MM.1S (cell line): ENCODE measurements at places on chromosomes 12 and 14.
A peak's percentile ranks its signal among the peaks of the same experiment; 100 is the strongest.

DNA sequence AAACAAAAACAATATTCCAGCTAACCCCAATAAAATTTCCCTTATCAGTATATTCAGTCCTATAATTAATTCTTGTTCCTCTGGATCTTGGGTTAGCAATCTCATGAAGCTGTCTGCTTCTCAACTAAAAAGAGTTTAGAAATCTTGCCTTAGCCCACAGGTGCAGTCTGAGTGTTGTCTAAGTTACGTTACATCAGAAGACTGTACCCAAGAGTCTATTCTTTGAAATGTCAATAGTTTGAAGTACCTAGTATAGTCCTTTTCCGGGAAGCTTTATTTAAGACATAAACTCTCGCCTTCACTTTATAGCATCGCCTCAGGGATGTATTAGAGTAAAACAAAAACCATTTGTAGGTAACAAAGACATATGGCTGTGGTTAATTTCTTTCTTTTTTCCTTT lies 465.1 kb downstream of the FUT8 start:
- H3K27me3 ChIP-seq = no peaks in the 10 kb centered on the region
- no peaks in the 10 kb centered on the region for H3K36me3 ChIP-seq
- H3K4me3 ChIP-seq = no peak overlapping the region
- H3K27ac ChIP-seq = no peak overlapping the region
- H3K4me1 ChIP-seq = no peaks in the 10 kb centered on the region

DNA sequence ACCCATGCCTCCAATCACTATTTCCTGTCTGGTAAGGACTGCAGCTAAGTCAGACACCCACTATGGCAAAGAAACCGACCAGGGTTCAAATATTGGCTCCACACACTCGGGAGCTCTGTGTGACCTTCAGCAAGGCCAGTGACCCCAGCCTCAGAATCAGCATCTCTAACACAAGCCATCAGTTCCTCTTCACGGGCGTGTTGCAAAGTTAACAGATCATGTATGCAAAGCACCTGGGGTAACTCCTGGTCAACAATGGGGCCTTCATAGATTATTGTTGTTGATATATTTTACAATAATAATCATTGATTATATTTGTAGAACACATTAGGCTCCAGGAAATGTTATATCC lies 6.2 kb upstream of the FAM222A start:
- no peak overlapping the region for H3K4me3 ChIP-seq
- H3K27me3 ChIP-seq = no peaks in the 10 kb centered on the region; the same call in 1 of the 2 replicates
- DNase-seq = no peak
- no peak overlapping the region for H3K27ac ChIP-seq

DNA sequence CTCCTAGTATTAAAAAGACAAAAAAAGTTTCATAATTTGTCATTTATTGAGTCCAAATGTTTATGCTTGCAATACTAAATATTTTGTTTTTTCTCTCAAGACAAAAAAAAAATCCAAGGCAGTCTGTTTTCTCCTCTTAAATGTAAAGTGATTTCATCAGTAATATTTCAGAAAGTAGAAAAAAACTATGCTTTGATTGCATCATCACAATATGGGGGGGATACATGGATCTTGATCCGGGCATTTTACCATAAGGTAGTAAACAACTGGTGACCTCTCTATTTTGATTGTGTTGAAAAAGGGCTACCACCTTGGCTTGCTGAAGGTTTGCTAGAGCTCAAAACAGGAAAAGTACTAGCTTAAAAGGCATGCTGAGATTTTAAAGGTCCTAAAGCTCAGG lies 43.6 kb downstream of the ERGIC2 start:
- DNase-seq = no peak
- no peaks in the 10 kb centered on the region for H3K4me1 ChIP-seq
- peaks cover 9% of the 10 kb centered on the region; the same call in 1 of the 2 replicates for H3K36me3 ChIP-seq
- no peaks in the 10 kb centered on the region for H3K27me3 ChIP-seq
- no peak overlapping the region for H3K27ac ChIP-seq

- H3K4me3 ChIP-seq = no peak overlapping the region
- no peaks in the 10 kb centered on the region for H3K27me3 ChIP-seq
- no peaks in the 10 kb centered on the region for H3K4me1 ChIP-seq
- no peak overlapping the region for H3K27ac ChIP-seq
- H3K36me3 ChIP-seq = no peaks in the 10 kb centered on the region
- no peak for DNase-seq
Measured at GRCh38 chr14:32657081-32657480, 281.6 kb upstream of the NPAS3 start.

- DNase-seq = peak; percentile 93
- peak overlapping the region; percentile 100 for H3K27ac ChIP-seq
- peaks cover 13% of the 10 kb centered on the region for H3K36me3 ChIP-seq
- no peaks in the 10 kb centered on the region for H3K27me3 ChIP-seq
- peaks cover 12% of the 10 kb centered on the region for H3K4me1 ChIP-seq
Measured at GRCh38 chr12:49130151-49131050, 794 bp downstream of the TUBA1B start.

DNA sequence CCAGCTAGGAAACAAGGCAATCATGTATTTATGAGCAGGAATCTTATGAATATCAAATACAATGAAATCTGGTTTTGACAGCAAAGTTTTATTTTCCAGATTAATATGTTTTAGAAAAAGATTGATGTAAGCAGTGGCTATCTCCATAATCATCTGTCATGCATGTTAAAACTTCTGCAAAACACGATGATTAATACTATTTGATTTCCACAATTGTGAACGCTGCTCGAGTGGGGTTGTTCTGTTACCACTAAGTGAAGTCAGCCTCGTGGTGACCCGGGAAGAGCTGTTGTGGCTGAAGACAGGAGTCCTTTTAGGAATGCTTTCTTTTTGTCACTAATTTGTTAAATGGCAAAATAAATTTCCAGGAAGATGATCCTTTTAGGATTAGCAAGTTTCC lies 9.4 kb downstream of the CFAP251 start:
- no peaks in the 10 kb centered on the region for H3K27me3 ChIP-seq
- H3K4me3 ChIP-seq = no peak overlapping the region
- no peaks in the 10 kb centered on the region for H3K4me1 ChIP-seq

GRCh38 chr12:1054117-1054870 lies 63.3 kb downstream of the ERC1 start:
- H3K27me3 ChIP-seq = no peaks in the 10 kb centered on the region
- H3K4me3 ChIP-seq = no peak overlapping the region

GRCh38 chr14:53149668-53150316 lies 3.3 kb downstream of the DDHD1 start:
- H3K4me3 ChIP-seq = 0 out of 2 replicates have a peak overlapping the region, but pooled peaks have one; percentile 12
- no peaks in the 10 kb centered on the region for H3K27me3 ChIP-seq

GRCh38 chr14:100436745-100437406 lies 113.7 kb downstream of the SLC25A47 start:
- no peaks in the 10 kb centered on the region for H3K27me3 ChIP-seq
- H3K4me3 ChIP-seq = no peak overlapping the region
- H3K4me1 ChIP-seq = no peaks in the 10 kb centered on the region
- H3K36me3 ChIP-seq = no peaks in the 10 kb centered on the region
- DNase-seq = no peak

DNA sequence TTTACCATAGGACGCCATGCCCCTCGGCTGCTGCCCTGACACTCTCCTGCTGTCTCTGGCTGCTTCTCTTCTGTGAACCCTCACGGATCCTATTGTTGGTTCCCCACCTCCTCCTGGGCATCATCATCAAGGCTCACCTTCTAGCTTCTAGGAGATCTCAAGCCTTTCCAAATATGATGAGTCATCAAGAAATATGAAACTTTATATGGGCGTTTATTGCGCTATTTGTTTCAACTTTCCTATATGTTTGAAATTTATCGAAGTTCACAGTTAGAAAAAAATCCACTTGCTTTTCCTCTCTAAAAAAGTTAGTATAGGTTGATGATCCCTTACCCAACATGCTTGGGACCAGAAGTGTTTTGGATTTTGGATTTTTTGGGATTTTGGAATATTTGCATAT lies 2.8 kb upstream of the CRADD start:
- no peak for DNase-seq
- no peak overlapping the region for H3K27ac ChIP-seq
- no peak overlapping the region for H3K4me3 ChIP-seq
- H3K36me3 ChIP-seq = no peaks in the 10 kb centered on the region
- peaks cover 17% of the 10 kb centered on the region for H3K4me1 ChIP-seq

DNA sequence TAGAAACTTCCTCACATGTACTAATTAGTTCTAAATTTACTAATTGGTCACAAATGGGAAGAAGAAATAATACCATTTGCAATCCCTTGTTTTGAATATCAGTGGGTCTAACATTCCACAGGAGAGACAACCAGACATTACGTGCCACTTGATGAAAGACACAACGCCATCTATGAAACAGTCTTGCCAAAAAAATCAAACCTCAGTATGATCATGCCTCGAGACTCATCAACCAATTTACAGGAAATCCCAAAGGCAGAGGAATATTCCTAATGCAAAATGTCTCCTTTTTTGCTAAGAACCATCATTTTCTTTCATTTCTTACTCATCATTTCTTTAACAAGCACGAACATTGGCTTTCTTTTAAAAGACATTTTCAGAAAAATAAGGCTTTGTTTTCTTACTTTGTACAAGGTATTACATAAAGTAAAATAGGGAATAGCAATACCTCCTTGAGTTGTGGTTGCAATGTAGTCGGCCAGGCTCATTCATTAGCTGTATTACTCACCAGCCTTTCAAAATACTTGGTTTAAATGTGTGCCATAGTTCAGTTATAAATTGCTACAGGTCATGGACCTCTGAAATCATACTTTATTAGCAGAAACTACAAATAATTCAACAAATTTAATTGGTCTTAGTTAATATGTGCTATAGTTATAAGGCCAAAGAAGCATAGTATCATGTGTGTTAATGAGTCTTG lies 436.2 kb upstream of the FLRT2 start:
- H3K27me3 ChIP-seq = no peaks in the 10 kb centered on the region
- no peak overlapping the region for H3K4me3 ChIP-seq
- H3K27ac ChIP-seq = no peak overlapping the region
- DNase-seq = no peak

GRCh38 chr14:59189091-59189785 lies 771 bp downstream of the DAAM1 start:
- no peaks in the 10 kb centered on the region for H3K27me3 ChIP-seq
- peaks cover 7% of the 10 kb centered on the region; the same call in 1 of the 2 replicates for H3K4me1 ChIP-seq
- H3K36me3 ChIP-seq = no peaks in the 10 kb centered on the region
- H3K27ac ChIP-seq = peak overlapping the region; percentile 61; the same call in 1 of the 2 replicates
- peak; percentile 6 for DNase-seq

DNA sequence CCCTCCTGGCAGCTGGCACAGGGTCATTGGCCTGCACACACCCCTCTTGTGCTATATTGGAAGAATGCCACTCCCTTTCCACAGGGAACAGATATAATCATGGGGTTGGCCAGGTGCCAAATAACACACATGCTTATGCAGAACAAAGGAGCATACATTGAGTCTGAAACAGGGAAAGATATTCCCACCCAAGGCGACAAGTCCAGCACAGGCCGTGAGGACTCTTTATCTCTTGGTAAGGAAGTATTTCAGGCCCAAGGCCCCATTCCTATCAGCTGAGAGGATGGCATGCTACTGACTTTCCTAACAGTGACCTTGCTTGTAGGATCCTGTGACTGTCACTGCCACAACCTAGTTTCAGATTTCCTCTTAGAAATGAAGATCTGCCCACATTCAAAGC lies 59.0 kb upstream of the STXBP6 start:
- no peak overlapping the region for H3K4me3 ChIP-seq
- H3K27me3 ChIP-seq = no peaks in the 10 kb centered on the region
- H3K27ac ChIP-seq = no peak overlapping the region
- no peaks in the 10 kb centered on the region for H3K36me3 ChIP-seq
- no peaks in the 10 kb centered on the region for H3K4me1 ChIP-seq

- H3K36me3 ChIP-seq = no peaks in the 10 kb centered on the region
- H3K4me3 ChIP-seq = no peak overlapping the region
Measured at GRCh38 chr14:23436327-23437132, 1.1 kb upstream of the MYH7 start.

- no peaks in the 10 kb centered on the region for H3K27me3 ChIP-seq
- peak overlapping the region; percentile 67; the same call in 1 of the 2 replicates for H3K4me3 ChIP-seq
- DNase-seq = no peak
- H3K36me3 ChIP-seq = no peaks in the 10 kb centered on the region
- H3K4me1 ChIP-seq = no peaks in the 10 kb centered on the region
Measured at GRCh38 chr14:105399466-105399775, 1.1 kb downstream of the TEX22 start.
